ENCODE measurements at places on chromosomes 5 and 9.

DNA sequence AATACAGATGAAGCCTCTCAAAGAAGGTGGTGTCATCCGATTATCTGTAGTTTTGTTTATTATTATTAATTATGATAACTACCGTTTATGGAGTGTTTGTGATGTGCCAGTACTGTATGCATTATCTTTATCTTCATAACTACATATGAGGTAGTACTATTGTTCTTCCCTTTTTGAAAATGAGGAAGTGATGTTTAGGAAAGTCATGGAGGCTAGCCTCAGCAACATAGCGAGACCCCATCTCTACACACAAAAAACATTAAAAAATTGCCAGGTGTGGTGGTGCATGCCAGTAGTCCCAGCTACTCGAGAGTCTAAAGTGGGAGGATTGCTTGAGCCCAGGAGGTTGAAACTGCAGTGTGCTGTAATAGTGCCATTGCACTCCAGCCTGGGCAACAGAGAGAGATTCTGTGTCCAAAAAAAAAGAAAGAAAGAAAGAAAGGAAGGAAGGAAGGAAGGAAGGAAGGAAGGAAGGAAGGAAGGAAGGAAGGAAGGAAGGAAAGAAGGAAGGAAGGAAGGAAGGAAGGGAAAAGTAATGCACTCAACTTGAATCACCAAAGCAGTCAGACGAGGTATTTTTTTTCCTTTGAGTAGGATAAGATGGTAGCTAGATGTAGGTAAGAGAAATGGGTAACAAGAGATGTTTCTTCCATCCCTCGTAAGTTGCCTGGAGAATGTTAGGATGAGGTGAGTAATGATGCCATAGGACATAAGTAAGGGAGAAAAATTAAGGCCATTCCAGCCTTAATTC, 47.8 kb downstream of the PAM start:
- DNase-seq = no peak

- peak; percentile 91 for DNase-seq
Observed at GRCh38 chr5:132495667-132496190, 5.2 kb upstream of the IRF1 start.

GRCh38 chr9:70131296-70131695, 87.6 kb downstream of the MAMDC2 start:
- DNase-seq = no peak

DNA sequence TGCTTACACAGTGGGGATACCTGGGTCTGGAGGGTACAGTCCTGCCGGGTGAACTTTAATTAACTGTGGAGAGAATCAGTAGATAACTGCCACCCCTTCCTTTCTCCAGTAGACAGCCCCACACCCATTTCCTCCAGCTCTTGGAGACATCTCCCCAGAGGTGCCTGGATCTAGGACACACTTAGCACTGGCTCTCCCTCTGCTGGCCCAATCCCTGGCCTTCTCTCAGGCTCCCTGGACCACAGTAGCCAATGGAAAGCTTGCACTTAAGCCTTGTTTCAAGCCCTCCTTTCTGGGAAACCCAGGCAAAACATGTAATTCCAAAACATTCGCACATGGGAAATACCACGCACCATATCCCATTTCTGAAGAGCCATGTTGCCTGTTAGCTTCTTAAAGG, 169.2 kb upstream of the GAS1 start:
- no peak for DNase-seq

DNA sequence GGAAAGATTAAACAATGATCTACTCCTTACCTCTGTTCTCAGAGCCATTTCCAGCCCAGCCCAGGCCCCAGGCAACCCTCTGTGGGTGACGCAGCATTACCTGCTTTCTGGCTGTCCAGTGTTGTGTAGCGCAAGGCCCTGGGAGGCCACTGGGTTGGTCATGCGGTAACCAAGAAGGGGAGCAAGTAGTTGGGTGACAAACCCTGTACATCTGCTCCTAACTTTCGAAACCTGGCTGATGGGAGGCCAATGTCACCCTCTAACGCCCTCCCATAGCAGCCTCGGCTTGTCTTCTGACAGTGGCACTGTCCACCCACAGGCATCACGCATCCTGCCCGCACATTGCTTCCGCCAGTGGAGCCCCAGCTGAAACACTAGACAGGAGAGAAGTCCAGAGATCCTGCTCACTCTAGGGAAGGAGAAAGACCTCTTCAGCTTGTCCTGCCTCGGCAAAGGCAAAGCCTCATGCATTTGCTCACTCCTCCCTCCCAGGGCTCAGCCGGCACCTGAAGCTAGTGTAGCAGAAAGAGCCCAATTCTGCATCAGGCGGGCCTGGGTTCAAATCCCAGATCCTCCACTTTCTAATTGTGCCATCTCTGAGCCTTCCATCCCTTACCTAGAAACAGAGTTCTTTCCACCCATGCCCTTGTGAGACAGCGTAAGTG, 94.6 kb downstream of the ADAMTS2 start:
- no peak for DNase-seq

GRCh38 chr5:133707629-133708028, 95.3 kb upstream of the FSTL4 start:
- no peak for DNase-seq

GRCh38 chr9:94779031-94779430, 52.5 kb downstream of the AOPEP start:
- peak; percentile 49 for DNase-seq

- no peak for DNase-seq
Observed at GRCh38 chr9:127561491-127562278, 50.4 kb upstream of the STXBP1 start.

DNA sequence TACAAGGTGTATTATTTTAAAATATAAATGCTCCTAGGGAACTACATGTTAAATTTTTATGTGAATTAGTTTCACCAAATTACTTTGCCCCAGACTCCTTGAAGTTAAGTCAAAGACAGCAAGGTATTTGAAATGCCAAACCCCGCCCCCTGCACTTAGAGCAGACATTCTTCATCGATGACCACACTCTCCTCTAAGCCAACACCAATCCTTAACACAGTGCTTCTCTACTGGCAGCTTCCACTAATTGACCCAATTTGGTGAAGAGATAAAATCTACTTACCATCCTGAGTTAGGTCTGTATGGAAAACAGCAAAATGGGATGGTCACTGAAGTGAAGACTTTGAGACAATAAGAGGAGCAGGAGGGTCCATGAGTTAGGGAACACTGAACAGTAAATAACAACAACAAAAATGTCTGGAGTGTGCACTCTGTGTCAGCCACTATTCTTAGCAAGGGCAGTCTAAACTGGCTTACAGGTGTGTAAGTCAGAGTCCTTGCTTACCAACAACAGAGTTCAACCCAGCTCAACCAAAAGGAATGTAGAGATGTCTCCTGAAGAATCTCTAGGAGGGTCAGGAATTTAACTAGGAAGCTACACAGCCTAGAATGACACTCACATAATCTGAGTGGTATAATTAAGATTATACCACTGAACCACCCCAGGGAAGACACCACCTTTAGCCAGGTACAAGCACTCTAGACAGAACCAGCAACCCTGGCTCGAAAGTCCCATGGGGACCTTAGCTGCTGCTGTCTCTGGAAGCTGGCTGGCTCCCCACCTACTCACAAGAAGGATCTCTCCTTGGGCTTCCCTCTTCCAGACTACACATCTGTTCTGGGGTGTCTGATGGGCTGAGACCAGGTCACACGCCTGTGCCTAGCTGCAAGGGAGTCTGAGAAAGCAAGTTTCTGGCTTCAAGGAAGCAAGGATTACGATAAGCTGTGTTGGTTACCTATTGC, 8.8 kb upstream of the UBE2QL1 start:
- DNase-seq = no peak

GRCh38 chr9:35501946-35502345, 12.0 kb downstream of the RUSC2 start:
- no peak for DNase-seq

DNA sequence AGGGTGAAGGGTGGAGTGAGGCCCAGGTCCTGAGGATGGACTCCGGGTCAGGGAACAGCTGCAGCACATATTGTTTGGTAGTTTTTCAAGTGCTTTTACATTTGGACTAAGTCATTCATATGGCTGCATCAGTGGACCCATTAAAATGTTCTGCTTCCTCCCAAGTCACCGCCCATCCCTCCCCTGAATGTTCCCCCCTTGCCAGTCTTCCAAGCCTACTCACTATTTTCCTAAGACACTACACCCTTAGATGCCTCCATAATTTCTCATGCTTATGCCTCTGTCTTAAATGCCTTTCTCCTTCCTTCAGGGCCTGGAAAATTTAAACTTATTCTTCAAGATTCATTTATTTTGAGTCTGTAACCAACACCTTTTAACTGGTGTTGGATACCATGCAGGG, 86.6 kb upstream of the NR4A3 start:
- DNase-seq = no peak

- no peak for DNase-seq
Observed at GRCh38 chr5:121962347-121962670, 534 bp downstream of the SRFBP1 start.

GRCh38 chr5:140603734-140604133, 29.2 kb downstream of the CD14 start:
- DNase-seq = no peak

DNA sequence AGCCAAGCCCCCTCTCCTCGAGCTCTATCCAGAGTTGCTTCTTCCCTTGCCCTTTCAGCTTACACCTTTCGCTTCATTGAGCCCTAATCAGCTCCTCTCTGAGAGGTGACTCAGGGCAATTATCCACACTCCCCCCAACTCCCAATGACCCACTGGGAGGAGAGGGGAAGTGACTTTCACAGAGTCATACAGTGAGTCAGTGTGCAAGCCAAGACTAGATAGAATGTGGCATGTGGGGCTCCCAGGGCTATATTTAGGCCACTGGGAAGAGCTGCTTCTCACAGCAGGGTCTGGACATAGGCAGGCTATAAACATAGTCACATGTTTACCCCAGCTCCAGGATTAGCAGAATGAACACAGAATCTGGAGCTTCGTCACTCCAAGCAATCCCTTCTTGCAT, 57.4 kb downstream of the NRG2 start:
- peak; percentile 12 for DNase-seq

DNA sequence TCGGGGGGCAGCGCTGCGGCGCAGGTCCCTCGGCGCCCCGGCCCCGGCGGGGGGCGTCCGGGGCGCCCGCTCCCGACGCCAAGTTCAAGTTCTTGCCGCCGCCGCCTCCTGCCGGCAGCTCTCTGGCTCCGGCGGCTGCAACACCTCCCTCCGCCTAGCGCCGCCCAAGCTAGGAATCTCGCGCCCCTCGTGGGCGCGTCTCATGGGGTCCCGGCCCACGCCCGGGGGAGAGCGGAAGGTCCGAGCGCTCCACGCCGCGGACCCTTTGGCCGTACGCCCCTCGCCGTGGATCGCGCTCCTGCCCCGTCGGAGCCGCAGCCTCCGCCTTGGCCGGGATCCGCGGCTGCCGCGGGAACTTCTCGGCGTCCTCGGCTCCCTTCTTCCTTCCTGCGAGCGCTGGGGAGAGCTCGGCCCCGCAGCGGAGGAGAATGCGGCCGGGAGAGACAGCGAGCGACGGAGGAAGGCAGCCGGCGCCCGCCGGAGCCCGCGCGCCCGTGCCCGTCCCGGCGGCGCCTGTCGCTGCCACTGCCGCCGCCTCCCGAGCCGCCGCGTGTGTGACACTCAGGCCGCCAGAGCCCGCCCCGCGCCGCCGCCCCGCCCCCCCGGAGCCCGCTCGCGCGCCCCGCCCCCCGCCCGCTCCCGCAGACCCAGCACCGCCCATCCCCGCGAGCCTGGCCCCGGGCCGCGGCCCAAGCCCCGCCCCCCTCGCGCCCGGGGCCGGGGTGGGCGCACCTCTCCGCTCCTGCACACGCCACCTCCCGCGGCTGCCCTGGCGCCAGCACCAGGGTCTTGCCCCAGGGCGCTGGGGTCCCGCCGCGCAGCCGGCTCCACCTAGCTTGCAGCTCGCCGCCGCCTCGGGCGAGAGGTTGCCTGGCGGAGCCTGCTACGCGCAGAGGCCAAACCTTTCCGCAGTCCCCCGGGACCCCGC, at the start of gene SHB:
TSS of gene SHB (minus strand) at position 527 of the 928 bp plus-strand sequence. CDS start 582 bp downstream, outside the sequence.
- DNase-seq = peak; percentile 86

DNA sequence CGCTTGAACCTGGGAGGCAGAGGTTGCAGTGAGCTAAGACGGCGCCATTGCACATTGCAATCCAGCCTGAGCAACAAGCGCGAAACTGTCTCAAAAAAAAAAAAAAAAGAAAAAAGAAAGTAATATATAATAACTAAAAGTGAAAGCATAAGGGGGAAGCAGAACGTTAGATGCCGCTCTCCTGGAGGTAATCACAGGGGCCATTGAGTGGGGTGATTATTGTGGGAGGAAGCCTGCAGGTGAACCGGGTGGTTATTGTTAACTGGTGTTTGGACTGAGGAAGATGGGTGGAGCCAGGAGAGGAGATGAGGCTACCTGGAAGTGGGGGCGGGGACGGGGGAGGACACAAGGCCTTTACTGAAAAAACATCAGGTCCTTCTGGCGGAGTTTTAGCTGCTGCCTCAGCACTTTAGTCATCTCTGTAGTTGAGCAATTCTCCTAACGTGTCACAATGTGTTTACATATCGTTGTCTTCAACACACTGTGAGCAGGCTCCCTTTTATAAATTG, 5.3 kb upstream of the TJP2 start:
- peak; percentile 4 for DNase-seq

DNA sequence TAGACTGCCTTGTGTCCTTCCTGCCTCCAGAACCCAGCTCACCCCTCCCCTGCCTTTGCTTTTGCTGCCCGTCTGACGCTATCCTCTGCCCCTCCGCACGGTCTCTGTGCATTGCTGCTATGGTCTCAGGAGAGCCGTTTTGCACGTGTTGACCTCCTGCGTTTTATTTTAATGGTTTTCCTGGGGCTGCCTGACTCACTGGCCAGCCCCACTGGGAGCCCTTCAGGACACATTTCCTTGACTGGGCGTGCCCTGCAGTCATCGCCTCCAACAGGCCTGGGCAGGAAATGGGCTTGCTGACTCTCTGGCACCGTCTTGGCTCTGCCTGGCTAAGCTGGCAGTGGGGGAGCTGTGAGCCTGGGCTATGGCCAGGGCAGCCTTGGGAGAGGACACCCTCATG, 17.9 kb upstream of the ASS1 start:
- no peak for DNase-seq

GRCh38 chr9:125631391-125632085, 75.5 kb downstream of the MAPKAP1 start:
- peak; percentile 66 for DNase-seq

DNA sequence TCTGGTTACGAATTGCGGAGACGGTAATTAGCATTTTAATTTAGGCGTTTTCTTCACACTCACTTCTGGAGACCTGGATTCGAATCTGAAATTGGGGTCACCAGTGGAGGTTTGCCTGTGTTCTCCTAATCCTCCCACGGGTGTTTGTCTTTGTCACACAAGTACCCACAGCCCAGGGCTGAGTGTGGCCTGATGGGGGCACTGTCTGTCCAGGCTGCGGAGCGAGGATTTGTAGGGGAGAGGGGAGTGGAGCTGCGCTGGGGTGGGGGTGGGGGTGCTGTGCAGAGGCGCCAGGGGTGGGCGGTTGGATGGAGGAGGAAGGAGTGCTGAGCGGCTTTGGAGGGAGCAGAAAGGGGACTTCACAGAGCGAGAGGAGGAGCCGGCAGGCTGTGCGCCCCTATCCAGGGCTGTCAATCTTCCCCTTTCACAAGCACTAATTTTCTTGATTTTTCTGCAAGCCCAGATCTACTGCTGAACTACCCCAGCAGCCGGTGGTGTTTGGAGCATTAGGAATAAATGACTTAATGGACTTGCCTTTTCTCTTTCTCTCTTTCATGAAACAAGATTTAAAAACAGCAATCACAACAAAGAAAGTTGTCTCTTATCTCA, 53.1 kb downstream of the TSPAN17 start:
- DNase-seq = peak; percentile 67

- no peak for DNase-seq
Observed at GRCh38 chr5:108607421-108607820, 140.3 kb upstream of the FER start.

- DNase-seq = no peak
Observed at GRCh38 chr5:84085387-84086041, 299.2 kb downstream of the EDIL3 start.
